ENCODE measurements at places on chromosomes 5 and 9.

DNA sequence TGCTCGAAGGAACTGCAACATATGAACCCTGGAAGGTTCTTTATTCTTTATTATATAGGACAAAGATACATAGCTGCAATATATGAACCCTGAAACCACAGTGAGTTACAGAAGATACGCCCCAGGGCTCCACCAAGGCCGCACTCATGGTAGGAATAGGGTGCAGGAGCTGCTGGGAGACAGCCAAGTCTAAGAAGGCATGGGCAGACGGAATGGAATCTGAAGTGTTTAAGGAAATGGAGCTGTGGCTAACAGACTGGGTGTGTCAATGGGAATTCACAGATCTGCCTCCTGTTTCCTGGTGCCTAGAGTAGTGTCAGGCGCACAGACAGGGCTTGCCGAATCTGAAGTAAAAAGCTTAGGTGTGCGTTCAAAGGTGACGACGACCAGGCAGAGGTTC lies 286.4 kb downstream of the DENND1A start:
- no peak for DNase-seq

DNA sequence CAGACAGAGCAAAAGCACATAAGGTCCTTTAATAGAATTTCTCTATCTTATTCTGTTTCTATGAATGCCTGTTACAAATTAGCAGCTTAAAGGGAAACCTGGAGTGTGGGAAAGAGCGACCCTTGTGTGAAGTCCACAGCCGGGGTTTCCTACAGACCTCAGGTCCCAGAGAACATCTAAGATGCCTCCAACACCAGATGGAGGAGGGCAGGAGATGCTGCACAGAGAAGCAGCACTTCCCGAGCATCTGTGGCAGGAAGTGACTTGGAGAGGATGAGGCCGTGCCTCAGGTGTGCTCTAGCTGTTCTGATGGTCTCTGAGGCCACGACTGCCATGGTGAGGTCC lies 26.8 kb downstream of the IRF1 start:
- peak; percentile 35 for DNase-seq

GRCh38 chr9:93824386-93825294 lies 130.5 kb downstream of the BARX1 start:
- DNase-seq, result no peak

GRCh38 chr5:32147236-32147635 lies 26.9 kb downstream of the GOLPH3 start:
- no peak for DNase-seq

GRCh38 chr5:14325369-14325768 lies 182.2 kb downstream of the TRIO start:
- no peak for DNase-seq

DNA sequence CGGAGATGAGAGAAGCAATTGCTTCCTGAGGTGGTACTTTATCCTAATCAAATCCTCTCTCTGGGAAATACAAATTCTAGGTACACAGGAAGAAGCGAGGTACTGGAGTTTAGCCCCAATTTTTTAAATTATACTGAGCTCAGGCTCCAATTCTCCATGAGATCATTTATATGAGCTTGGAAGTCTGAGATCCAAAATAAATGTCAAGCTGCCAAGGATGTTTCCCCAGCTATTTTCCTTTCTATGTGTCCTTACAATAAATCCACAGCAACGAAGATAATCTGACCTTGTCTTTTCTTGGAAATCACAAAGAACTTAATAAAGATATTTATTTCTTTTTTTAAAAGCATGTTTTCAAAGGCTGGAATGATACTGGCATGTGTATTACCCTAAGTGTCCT lies 597.3 kb downstream of the GABRG2 start:
- no peak for DNase-seq

DNA sequence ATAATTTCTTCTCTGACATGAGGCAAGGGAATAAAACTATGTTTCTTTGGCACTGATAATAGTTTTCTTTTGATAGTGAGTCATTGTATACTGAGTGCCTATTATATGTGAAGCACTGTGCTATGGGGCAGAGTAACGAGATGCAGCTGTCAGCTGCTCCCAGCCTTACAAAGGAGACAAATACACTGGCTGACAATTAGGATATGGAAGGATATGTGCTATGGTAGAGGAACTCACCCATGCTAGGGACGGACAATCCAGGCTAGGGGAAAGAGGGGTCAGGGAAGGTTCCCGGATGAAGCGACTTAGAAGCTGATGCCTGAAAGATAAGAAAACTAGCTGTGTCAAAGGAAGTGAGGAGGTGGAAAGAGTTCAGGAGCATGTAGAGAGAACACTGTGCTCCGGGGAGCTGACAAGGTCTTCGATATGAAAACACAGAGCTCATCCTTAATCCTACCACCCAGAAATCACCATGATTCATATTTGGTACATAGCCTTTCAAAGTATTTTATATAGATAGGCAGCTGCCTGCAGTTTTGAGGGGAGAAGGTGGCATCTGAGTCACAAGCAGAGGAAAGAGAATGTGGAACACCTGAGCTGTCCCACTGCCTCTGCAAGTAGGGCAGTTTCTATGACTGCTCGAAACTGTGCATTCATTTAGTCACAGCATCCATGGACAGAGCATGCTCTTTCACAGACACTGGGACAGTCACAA lies 12.1 kb downstream of the BSPRY start:
- DNase-seq, result peak; percentile 65

GRCh38 chr5:109671136-109671535 lies 18.6 kb upstream of the MAN2A1 start:
- DNase-seq, result no peak

DNA sequence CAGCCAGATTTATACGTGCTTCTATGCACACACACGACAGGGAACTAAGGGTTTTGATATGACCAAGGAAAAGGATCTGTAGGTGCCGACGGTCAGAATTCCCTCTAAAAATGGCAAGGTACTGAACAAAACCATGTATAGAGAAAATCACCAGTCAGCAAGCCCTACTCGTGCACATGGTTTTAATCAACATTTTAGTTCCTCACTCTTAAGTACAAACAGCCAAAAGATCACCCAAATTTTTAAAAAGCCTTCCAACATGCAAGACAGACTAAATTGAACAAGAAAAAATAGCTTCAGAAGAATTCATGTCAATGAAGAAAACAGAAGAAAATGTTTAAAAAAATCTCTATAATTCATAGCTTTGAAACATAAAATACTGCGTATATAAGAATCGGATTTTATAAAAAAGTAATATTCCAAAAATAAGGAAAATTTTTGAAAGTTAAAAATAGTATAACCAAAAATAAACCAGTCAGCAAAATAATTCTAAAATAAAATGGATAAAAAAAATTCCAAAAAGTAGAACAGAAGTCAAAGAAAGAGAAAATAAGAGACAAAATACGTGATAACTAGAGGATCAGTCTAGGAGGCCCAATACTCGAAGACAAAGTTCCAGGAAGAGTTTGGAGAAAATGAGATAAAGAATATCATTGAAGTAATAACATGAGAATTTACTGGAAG lies 43.0 kb upstream of the KCNV2 start:
- no peak for DNase-seq

GRCh38 chr5:176985516-176985915 lies 21.1 kb downstream of the UIMC1 start:
- DNase-seq, result peak; percentile 30

- no peak for DNase-seq
These were observed 47.8 kb downstream of the PTTG1 start for GRCh38 chr5:160469156-160470144.

GRCh38 chr5:57176350-57176857 lies 2.5 kb downstream of the GPBP1 start:
- DNase-seq, result no peak

DNA sequence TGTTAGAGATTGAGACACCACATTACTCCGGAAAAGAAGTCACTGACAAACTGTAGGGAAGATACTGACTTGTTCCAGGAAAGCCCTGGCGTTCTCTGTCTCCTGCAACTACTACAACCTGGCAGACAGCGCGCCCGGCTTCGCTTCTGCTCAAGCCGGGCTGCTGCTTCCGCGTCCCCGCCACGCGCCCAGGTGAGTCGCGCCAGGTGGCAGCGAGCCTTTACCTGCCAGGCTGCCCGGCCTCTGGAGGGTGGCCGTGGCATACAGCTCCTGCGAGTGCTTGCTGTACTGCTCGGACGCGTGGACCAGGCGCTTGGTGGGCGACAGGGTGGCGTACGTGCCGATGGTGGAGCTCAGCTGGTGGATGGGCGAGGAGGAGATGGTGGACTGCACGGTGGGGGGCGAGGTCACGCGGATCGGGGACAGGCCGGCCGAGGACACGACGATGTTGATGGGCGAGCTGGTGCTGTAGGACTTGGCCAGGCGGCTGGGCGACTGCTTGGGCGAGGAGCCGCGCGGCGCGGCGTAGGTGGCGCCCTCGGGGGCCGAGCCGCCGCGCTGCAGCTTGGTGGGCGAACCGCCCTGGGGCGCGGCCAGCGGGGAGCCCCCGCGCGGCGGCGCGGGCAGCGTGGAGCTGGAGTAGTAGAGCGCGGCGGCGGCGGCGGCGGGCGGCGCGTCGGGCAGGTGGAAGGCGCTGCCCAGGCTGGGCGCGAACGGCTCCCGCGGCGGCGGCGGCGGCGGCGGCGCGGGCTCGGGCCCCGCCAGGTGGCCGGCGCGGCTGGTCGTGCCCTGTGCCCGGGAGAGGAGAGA lies 519.6 kb downstream of the CTNND2 start:
- DNase-seq, result peak; percentile 13

All from activated CD4-positive, alpha-beta T cell treated with anti-CD3 and anti-CD28 coated beads for 36 hours (primary cell).